Pons (tissue), 1 donor: ENCODE measurements at places on chromosomes 16 and 17.
A peak's percentile ranks its signal among the peaks of the same experiment; 100 is the strongest.

DNA sequence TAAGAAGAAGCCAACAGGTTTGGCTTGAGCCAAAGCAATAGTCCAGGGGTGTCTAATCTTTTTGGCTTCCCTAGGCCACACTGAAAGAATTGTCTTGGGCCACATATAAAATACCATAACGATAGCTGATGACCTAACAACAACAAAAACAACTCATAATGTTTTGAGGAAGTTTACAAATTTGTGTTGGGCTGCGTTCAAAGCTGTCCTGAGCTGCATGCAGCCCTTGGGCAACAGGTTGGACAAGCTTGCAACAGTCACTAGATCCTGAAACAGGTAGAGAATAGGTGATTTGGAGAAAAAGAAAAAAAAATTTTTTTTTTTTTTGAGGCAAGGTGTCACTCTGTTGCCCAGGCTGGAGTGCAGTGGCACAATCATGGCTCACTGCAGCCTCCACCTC, 4.5 kb downstream of the CRYBA1 start:
- no peak for DNase-seq

DNA sequence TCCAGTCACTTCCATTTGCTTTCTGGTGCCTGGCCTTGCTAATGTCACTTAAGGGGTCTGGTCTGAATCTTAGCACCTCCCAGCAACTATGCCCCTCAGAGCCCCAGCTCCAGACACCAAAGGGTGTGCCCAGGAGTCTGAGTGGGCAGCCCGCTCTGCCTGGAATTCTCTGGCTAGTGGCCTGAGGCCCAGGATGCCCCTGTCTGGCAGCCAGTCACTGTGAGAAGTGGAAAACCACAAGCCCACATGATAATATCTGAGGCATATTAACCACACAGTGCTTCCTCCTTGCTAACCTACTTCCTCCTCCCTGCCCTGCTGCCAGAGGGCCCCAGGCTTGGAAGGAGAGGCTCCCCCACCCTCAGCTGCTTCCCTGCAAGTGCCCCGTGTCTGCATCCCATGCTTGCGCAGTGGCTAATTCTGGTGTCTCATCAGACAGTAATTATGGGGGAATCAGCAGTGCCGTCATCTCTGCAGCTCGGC, 14.0 kb downstream of the SRCIN1 start:
- no peak for DNase-seq

DNA sequence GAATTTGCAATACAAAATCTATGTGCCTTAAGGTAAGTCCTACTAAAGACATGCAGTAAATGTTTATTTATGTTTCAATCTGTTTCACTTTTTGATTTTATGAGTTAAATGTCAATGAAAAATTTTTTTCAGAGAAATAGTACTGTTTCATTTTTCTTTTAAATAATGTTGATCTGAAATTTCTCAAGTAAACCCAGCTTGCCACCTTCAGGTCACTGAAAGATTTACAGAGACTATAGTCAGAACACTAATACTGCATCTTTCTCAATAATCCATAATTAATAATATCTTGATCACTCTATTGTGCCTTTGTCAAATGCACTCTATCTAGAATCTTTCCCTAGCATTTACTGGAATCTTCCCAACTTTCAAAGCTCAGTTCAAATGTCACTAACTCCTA, 6.5 kb upstream of the DHX40 start:
- no peak for DNase-seq

GRCh38 chr17:60745544-60745943, 67.9 kb downstream of the BCAS3 start:
- DNase-seq, result peak; percentile 89

- no peak for DNase-seq
These were observed 14.5 kb downstream of the TUBG1 start for GRCh38 chr17:42623732-42624596.

GRCh38 chr16:54145881-54146280, 140.7 kb downstream of the IRX3 start:
- DNase-seq, result no peak

- no peak for DNase-seq
These were observed 1.2 kb upstream of the SOST start for GRCh38 chr17:43759836-43760235.

GRCh38 chr16:86019446-86020047, 120.6 kb downstream of the IRF8 start:
- no peak for DNase-seq

DNA sequence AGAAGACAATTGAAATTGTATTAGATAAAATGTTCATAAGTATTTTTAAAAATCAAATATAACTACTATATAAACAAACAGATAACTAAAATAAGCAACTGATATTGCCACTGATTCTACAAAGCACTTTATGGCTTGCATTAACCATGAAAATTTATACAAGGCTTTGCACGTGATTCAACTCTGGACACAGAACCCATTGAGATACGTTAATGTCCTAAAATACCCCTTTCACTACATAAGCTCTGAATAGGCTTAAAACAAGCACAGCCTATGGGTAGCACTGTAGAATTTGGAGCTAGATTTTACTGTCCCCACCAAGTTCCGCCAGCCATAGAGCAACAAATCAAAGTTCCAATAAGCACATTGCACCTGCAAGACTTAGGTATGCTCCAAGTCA, 4.5 kb downstream of the ZNF652 start:
- DNase-seq, result peak; percentile 74

- DNase-seq, result no peak
These were observed 27.2 kb downstream of the NAGPA start for GRCh38 chr16:5006348-5007193.

- DNase-seq, result no peak
These were observed 109.2 kb downstream of the C16orf95 start for GRCh38 chr16:87207965-87208364.

- DNase-seq, result peak; percentile 1
These were observed 292.5 kb downstream of the PHKB start for GRCh38 chr16:47753659-47754058.

GRCh38 chr16:497258-497657, 30.3 kb upstream of the CAPN15 start:
- DNase-seq, result no peak

- DNase-seq, result no peak
These were observed 126.9 kb downstream of the PARN start for GRCh38 chr16:14502932-14503741.

DNA sequence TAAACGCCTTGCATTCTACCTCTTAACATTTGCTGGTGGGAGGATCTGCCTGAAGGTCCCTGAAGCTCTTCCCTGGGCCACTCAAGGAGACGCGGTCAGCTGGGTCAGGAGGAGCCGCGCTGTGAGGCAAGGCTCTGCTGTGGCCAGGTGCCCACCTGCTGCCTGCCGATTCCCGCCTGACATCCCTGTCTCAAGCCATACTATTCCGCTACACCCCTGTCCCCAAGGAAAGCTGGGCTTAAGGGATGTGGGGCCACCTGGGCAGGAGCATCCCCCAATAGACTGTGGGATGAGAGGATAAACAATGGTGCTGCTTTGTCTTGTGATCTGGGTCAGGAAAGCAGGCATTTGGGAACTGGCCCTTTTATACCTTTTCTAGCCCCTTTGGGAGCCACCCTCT, 5.1 kb downstream of the TPPP3 start:
- no peak for DNase-seq

DNA sequence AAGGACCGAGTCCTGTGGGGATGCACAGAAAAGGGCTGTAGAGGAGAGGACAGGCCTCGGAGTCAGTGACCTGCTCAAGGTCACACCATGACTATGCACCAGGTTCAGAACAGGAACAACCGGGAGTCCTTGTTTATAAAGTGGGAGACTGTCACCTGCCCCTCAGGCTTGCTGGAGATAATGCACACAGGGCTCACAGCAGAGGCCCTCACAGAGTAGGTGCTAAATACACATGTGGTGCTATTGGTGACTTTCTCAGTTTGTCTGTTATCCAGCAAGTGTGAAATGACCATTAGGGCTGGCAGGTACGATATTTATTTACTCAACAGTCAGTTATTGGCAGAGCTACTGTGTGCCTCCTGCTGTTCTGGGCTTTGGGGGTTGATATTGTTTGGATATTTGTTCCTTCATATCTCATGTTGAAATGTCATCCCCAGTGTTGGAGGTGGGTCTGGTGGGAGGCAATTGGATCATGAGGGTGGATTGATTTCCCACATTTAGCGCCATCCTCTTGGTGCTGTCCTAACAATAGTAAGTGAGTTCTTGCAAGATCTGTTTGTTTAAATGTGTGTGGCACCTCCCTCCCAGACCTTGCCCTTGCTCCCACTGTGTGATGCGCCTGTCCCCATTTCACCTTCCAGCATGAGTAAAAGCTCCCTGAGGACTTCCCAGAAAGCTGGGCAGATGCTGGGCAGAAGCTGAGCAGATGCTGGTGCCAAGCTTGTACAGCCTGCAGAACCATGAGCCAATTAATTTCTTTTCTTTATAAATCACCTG, 162.1 kb upstream of the MPHOSPH6 start:
- no peak for DNase-seq

DNA sequence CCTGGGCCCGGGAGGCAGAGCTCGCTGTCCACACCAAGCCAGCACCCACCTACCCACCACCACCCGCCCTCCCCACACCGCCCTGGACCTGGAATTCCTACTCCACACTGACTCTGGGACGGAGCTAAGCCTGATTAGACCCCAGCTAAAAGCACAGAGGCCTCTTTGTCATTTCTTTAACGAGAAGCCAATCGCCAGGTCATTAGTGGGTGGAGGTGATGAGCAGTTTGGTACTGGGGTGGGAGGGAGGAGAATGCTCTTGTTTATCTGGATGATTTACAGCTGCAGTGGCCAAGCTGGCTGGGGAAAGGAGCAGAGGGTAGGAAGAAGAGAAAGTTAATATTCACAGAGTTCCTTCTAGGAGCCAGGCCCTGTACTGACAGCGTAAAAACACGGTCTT, 6.0 kb upstream of the BHLHA9 start:
- DNase-seq, result no peak

DNA sequence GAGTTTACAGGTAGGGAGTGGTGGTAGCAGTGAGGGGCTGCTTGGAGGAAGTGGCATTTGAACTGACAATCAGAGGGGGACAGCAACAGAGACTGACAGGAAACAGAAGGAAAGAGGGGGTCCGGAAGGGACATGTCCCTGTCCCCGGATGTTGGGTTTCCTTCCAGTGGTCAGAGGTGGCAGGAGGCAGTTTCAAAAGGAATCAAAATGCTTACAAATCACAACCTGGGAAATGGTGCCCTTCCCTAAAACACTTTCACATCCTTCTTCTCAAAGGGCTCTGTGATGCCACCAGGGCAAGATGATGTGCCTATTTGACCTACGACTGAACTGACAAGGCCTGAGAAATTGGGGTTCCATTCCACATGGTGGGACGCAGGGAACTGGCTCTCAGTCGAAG, 19.7 kb downstream of the ADGRG1 start:
- peak; percentile 77 for DNase-seq

GRCh38 chr17:65259696-65260485, 122.7 kb downstream of the RGS9 start:
- DNase-seq, result no peak

DNA sequence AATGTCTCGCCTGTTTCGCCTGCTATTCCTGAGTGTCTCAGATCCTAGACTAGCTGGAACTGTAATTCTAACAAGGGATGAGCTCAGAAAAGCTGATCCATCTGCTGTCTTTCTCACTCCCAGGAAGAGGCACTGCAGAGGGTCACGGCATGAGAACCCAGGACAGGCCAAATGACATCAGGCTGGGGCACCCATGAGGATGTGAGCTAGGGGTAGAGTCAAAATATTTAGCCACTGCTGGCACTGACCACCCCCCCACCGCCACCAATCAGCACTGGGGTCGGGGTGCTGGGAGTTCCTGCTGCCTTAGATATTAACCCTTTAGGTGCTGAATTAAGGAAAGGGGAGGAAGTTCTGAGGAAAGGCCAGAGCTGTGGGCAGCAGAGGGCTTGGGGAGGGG, 112.4 kb downstream of the IRX3 start:
- DNase-seq, result no peak

GRCh38 chr16:25877103-25877502, 185.3 kb downstream of the HS3ST4 start:
- DNase-seq, result no peak

DNA sequence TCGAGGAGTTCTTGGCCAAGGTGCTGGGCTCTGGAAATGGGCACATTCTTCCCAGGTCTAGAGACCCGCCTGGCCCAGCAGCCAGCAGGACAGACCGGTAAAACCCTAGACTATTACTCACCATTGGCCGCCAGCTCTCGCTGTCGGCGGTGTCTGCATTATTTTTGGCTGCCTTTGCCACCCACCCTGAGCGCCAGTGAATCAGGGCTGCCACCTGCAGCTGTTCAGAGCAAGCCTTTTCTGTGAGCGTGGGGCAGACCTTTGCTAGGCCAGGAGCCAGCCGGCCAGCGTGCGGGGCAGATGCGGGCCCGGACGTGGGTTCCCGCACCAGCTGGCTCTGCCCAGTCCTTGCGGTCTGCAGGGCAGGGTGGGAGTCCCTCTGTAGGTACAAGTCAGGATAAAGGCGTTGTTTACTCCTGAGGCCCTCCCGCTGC, 15.8 kb upstream of the CLEC18A start:
- no peak for DNase-seq

- DNase-seq, result no peak
These were observed 10.0 kb upstream of the KATNB1 start for GRCh38 chr16:57725554-57725953.

GRCh38 chr17:6027342-6028024, 42.7 kb upstream of the WSCD1 start:
- DNase-seq, result no peak

DNA sequence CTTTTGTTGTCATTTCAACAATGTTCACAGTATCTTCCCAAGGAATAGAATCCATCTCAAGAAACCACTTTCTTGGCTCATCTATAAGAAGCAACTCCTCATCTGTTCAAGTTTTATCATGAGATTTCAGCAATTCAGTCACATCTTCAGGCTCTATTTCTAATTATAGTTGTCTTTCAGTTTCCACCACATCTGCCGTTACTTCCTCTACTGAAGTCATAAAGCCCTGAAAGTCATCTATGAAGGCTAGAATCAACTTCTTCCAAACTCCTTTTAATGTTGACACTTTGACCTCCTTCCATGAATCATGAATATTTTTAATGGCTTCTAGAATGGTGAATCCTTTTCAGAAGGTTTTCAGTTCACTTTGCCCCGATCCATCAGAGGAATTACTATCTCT, 102.1 kb downstream of the CDH13 start:
- DNase-seq, result peak; percentile 14
